Cortex of kidney (tissue), 1 donor: ENCODE measurements at places on chromosomes 16 and 17.

GRCh38 chr16:4194661-4195060 is 47.2 kb downstream of the SRL start:
- no peak for DNase-seq

DNA sequence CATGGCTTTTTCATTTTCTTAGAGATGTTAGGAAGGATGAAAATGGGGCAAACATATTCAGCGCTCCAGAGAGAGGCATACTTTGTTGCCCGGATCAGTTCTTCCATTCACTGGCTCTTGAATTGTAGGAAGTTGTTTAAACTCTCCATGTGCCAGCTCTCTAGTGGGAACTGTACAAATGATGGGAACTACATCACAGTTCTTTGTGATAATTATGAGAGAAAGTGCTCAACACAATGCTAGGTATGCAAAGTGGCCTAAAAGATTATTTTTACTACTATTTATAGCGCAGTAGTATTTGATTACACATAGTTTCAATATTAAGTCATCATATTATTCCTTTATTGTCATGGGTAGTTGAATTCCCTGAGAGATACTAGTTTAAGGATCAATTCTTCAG is 268.5 kb downstream of the RBFOX1 start:
- no peak for DNase-seq

DNA sequence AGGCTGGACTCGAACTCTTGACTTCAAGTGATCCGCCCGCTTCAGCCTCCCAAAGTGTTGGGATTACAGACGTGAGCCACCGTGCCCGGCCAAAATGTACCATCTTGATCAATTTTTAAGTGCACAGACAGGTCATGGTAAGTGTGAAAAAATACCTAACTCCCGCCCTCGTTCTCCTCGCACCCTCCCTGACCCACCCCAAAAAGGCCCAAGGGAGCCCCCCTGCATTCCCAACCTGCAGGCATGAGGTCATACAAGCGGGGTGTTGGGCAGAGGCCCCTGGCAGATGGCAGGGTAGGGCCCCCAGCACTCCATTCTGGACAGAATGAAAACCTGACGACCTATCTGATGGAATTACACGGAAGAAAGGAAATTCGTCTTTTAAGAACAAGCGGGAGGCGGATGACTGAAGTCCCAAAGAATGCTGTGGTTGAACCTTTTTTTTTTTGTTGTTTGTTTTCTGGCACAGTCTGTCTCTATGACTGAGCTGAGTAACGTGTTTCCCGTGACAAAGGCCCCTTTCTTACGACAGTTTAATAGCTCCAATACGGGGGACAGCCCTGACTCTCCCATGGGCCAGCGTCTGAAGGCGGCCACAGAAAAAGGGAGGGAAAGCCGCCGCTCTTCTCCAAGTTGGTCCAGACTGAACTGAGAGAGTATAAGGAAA is 376.4 kb downstream of the SLC39A11 start:
- no peak for DNase-seq

- DNase-seq, result no peak
These were observed 20.7 kb upstream of the OSGIN1 start for GRCh38 chr16:83932304-83932703.

DNA sequence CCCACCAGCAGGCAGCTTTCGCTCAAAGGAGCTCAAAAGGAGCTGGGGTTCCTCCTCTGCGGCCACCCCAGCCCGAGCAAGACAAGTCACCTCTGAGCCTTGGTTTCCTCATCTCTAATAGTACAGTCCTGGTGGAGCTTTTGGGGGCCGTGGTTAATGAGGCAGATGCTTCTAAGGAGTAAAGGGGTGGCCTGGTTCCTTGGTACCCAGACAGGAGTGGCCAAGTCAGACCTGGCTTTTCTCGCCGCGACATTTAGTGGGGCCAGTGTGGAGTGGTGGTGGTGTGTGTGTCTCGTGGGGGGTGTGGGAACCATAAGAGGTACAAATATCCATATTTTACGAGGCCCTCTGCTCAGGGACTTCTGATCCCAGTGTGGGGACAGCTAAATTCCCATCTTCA is 6.7 kb downstream of the FOXF1 start:
- no peak for DNase-seq

DNA sequence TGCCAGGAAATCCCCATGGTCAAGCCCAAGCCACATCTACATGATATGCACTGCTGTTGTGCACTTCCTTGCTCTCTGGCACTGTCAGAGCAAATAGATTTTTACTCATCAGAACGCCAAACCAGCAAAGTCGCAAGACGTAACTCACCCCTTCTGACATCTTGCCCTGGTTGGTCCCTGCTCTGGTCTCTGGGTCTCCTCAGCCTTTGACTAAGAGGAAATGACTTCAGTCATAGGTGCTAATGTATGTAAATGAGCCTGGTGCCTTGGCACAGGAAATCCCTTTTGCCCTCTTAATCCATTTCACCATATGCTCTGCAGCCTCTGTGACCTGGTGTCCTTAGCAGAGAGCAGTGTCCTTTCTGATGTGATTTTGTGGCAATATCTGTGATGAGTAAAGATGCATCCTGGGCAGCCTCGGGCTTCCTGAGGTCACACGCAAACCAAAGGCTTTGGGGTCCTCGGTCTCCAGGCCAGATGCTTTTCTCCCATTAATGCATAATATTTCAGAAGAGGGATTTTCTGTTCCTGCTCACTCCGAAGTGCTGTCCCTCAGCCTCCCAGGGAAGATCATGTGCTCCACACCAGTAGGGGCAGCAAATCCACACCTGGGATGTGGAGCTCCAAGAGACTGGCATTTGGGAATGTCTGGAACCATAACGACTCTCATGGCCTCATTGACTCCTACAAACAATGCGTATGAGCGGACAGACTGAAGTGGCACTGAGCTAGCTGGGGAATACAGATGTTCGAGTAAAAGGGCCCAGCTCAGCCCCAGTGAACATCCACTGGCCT is 66.9 kb downstream of the GP2 start:
- no peak for DNase-seq

GRCh38 chr17:57750109-57750871 is 5.2 kb upstream of the CCDC182 start:
- no peak for DNase-seq

- DNase-seq, result no peak
These were observed 45.9 kb upstream of the MEIOC start for GRCh38 chr17:44610331-44610730.

GRCh38 chr17:44074911-44075285 is 4.4 kb downstream of the G6PC3 start:
- DNase-seq, result no peak

DNA sequence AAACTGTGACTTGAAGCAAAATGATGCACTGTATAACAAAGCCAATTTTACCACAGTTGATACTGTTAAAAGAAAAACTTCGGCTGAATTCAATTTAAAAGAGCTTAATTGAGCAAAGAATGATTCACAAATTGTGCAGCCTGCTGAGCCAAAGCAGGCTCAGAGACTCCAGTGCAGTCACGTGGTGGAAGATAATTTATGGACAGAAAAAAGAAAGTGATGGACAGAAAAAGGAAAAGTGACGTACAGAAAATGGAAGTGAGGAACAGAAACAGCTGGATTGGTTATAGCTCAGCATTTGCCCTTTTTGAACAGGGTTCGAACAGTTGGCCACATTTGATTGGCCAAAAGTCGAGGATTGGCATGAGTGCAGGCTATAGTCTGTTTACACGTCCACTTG is 25.7 kb downstream of the ZSWIM7 start:
- no peak for DNase-seq

- DNase-seq, result no peak
These were observed 6.5 kb downstream of the PROCA1 start for GRCh38 chr17:28705074-28705659.

- no peak for DNase-seq
These were observed 44.8 kb upstream of the HLF start for GRCh38 chr17:55219934-55220333.

DNA sequence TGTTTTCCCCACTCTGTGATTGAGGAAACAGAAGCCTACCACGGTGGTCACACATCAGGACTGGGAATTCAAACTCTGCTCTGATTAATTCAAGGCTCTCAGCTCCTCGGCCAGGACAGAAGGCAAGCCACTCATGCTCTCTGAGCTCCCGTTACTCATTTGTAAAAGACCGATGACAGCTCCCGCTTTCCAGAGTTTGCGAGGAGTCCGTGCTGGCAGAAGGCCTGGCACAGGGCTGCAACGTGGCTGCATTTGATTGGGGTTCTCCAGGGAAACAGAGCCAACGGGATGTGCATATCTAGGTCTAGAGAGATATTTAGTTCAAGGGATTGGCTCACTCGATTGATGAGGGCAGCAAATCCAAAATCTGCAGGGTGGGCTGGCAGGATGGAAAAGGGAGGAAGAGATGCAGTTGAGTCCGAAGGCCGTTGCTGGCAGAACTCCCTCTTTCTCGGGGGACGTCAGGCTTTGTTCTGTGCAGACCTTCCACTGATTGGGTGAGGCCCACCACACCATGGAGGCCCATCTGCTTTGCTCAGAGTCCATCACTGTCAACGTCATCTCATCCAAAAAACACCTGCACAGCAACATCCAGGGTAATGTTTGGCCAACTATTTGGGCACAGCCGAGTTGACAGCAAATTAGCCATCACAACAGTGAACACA is 215.5 kb upstream of the RPL38 start:
- DNase-seq, result no peak

DNA sequence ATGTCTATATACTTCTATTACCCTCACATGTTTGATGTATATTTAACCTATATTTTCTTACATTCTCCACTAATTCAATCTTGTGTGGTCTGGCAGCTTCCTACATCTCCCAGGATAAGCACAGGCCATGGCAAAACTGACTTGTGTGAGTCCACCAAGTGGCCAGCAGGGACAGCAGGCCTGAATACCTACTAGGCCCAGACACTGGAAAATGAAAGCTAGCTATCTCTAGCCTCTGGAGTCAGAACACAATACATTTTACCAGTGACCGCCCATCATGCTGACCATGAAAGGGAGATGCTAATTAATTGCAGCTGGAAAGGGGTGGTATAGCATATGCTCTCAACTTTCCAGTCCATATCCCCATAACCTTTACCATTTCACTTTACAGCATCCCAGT is 132.3 kb downstream of the PCTP start:
- no peak for DNase-seq

DNA sequence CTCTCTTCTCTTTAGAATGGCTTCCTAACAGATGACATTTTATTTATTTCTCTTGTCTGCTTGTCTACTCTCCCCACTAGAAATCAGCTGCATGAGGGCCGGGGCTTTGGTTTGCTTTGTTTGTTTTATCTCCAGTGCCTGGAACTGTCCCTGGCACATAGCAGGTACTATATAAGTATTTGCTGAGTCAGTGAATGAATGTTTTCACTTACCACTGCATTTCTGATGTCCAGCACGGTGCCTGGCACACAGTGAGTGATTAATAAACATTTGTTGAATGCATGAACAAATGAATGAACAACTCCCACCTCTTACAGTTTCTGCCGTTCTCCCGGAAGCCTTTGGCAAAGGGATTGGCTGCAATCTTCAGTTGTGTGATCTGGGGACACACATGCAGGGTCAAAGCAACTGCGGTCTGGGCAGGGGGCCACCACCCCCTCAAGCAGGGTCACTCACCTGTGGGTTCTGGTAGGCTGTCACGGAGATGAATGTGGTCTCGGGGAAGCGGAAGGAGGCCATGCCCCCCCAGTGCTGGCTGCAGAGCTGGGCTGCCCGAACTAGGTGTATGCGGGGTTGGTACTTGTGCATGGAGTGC is 3.4 kb downstream of the TBX6 start:
- no peak for DNase-seq

DNA sequence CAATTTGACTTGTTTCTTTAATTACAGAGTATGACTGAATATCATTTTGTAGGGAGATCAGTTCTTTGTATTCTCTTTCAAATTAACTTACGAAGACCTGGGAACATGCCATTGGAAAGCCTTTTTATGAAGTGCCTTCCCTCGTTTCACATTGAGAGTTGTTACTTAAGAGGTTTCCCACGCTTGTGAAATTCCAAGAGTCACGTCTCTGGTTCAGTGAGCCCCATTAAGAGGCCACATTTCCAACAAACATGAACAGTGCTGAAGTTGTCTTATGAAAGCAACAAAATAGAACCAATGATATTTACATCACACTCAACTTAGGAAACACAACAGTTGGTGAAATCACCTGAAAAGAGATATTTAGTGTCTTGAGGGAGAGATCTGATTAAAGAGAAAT is 334.1 kb downstream of the TOX3 start:
- no peak for DNase-seq

GRCh38 chr17:17840751-17841591 is 4.2 kb upstream of the SREBF1 start:
- DNase-seq, result no peak

GRCh38 chr16:78732696-78733095 is 633.2 kb downstream of the WWOX start:
- no peak for DNase-seq
